ENCODE measurements at places on chromosomes 3 and 15. TPM values are rescaled to one million over a fixed set of nuclear protein-coding genes. Genes with fewer than 3 reads are reported as not detected.

Gene CLRN1
- not detected for total RNA-seq

Gene IGF2BP2
- total RNA-seq: 39.6 TPM

Gene ATP13A5
- total RNA-seq: not detected

Gene TUSC7
- not detected for total RNA-seq

Gene KBTBD13
- not detected for total RNA-seq

Gene CCDC39
- not detected for total RNA-seq

Gene PLD1
- total RNA-seq: 16.9 TPM

Gene CSPG4
- 328 TPM for total RNA-seq

Gene CDHR4
- total RNA-seq: 0.07 TPM

Gene EOMES
- total RNA-seq: not detected

Gene NDN
- 66.9 TPM for total RNA-seq

Gene RBP2
- not detected for total RNA-seq

Gene NRG4
- 0.20 TPM for total RNA-seq

Gene LRTM1
- not detected for total RNA-seq

Gene ARL6IP5
- total RNA-seq: 126 TPM

Gene CCR9
- not detected for total RNA-seq

Gene ROBO2
- total RNA-seq: 0.43 TPM

Gene BLOC1S6
- total RNA-seq: 98.5 TPM

Gene SH2D7
- total RNA-seq: not detected

Gene CCRL2
- 0.26 TPM for total RNA-seq

Gene CHRNA5
- 0.78 TPM for total RNA-seq

Gene PATL2
- total RNA-seq: 0.33 TPM
